Pons (tissue), 1 donor: ENCODE measurements at places on chromosomes 6 and 20.
A peak's percentile ranks its signal among the peaks of the same experiment; 100 is the strongest.

DNA sequence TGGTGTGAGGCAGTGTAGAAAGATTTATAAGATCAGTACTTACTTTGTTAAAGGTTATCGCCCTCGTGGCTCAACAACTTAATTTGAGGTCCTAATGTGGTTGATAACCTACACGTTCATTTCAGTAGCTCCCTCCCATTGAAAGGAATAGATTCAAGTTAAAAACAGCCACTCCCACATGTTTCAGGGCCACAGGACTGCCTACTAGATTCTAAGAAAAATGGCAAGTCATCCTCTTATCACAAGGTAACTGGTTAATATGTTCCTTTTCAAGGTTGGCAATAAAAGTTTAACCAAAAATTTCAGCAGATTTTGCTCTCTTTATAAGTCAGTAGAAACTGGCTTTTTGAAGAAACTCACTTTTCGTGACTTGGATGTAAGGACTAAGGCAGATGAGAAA, 17.1 kb downstream of the GSTA2 start:
- DNase-seq: no peak

GRCh38 chr20:51172558-51173428, 149.9 kb upstream of the KCNG1 start:
- no peak for DNase-seq

DNA sequence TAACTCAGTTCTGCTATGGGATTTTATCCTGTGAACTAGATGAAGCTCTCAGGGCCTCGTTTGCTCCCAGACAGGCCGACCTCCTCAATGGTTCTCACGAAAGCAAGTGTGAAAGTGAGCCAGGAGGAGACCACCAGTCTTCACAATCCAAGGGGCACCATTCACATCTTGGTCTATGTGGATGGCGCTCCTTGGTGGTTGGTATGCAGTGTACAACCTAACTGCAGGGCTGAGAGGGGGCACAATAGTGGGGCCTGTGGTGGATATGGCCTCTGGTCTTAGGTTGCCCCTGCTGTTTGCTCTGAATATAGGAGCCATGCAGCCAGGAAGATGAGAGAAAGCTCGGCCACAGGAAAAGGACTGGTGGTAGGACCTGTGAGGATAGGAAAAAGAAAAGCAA, 24.7 kb downstream of the TRIM26 start:
- DNase-seq: no peak

GRCh38 chr6:44925100-44925739, 402.9 kb upstream of the RUNX2 start:
- peak; percentile 5 for DNase-seq

DNA sequence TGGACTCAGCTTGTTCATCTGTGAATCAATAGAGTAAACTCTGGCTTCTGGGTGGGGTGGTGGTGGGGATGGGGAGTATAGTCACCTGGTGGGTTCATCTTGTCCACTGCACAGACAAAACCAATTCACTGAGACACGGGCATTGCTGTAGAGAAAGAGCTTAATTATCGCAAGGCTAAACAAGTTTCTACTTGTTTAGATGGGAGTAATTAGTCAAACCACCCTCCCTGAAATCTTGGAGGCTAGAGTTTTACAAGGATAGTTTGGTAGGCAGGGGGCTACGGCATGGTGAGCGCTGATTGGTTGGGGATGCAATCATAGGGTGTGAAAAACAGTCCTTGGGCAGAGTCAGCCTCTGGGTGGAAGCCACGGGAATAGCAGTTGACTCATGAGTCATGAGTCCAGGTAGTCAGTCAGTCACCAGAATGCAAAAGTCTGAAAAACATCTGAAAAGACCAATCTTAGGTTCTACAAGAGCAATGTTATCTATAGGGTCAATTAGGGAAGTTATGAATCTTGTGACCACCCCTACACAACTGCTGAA, 77.8 kb downstream of the STMND1 start:
- DNase-seq: no peak

- DNase-seq: no peak
These were observed 131.5 kb downstream of the MTHFD1L start for GRCh38 chr6:150996968-150997367.

DNA sequence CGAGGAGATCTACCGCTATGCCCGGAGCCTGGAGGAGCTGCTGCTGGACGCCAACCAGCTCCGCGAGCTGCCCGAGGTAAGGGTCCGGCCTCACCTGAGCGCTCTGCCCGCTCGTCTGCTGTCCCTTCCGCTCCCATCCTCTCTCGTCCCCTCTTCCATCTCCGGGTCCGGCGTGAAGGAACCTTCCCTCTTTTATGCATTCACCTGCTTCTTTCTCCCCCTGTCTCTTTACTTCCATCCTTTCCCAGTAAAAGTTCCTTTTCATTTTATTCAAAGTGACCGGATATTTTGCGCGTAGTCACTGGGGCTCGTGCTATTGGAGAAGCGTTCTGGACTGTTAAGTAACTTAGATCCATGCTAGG, 516 bp downstream of the LRRC1 start:
- DNase-seq: no peak
